ENCODE measurements at places on chromosomes 6 and 20.

GRCh38 chr6:166834049-166834448, 122.3 kb downstream of the RNASET2 start:
- DNase-seq: no peak

DNA sequence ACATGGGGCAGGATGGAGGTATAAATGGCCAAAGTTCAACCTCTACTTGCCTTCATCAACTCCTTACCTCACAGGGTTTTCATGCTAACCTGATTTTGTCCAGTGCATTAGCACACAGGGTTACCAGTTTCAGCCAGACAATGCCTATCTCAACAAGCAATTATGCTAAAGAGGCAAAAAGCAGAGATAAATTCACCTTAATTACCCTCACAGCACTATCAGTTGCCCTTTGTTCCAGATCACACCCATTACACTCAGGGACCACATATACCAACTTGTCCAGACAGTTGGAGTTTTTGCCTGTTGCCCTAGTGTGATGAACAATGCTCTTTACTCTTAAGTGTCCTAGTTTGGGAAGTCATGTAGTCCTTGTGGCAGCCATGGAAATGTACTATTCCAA, 174.5 kb upstream of the MOCS1 start:
- DNase-seq: no peak

DNA sequence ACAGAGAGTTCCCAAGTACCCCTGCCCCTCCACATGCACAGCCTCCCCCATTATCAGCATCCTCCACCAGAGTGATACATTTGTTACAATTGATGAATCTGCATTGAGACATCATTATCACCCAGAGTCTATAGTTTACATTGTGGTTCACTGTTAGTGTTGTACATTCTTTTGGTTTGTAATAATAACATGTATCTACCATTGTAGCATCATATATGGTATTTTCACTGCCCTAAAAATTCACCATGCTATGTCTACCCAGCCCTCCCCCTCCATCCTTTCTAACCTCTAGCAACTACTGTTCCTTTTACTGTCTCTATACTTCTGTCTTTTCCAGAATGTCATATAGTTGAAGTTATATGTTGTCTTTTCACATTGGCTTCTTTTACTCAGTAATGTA, 273.9 kb upstream of the RNF217 start:
- no peak for DNase-seq

DNA sequence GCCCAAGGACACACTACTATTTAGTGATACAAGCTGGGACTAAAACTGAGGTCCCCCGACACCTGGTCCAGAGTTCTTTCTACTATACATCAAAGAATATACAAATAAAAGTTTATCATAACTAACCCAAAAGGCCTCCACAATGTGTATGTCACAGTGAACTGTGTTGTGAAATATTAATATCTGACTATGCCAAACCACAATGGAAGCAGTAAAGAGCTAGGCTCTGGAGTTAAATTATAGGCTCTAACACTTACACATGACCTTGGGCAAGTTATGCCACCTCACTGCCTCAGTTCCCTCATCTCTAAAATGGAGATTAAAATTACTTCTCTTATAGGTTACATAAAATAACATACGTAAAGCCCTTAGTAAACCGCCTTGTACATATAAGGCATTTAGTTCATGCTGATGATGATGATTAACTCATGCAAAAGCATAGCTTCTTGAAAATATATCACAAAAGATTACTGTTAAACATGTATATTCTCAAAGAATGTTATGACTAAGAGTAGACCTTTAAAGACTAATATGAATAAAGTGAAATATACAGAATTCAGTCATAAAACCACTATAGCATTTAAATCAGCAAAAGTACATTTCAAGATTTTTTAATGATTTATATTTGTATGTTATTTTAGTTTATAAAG, 5.7 kb downstream of the SUPT3H start:
- no peak for DNase-seq

- DNase-seq: no peak
Observed at GRCh38 chr6:51626391-51626790, 461.0 kb downstream of the PKHD1 start.

GRCh38 chr6:35260591-35261570, 1.3 kb downstream of the ZNF76 start:
- no peak for DNase-seq

DNA sequence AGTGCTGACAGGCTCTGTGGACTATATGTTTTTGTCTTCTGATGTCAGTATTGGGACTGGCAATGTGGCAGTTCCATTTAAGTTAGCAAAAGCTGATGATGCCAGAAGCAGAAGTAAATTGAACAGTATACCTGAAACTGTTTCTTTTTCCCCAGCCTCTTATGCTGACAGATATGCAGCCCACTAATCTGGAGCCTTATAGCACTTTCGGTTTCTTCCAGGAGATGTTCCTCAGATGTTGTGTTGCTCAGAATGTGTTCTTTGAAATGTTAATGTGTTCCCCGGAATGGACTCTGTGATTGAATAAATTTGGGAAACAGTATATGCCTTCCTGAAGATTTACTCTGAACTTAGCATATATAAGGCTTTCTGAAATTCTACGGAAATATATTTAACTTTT, 80.7 kb upstream of the MRAP2 start:
- no peak for DNase-seq

DNA sequence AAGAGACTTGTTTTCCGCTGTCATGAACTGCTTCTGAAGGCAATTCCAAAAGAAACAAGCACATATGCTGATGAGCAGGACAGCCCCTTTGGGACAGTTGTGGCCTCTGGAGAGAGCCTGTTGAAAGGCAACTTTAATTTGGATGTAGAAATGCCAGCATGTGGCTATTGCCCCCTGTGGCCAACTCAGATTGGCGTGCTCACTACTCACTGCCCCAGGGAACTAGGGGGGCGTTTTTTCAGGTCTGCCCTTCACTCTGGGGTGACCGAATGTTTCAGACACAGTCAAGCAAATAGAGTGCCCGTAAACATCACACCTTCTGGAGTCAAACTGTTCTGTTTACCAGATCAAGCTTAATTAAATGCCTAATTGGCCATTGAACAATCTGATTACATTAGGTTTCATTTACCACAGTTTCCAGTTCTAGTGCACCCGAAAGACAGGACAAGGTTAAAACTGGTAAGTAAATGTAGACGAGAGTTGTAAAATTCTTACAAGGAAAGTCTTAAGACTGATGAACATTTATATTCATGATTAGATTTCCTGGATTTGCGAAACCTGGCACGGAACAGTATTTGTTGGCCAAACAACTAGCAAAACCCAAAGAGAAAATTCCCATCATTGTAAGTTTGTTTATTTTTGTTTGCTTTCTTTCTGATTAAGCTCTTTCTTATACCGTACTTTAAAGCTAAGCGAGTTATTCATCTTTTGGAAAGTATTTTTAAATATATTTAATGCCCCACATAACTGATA, 75.9 kb upstream of the SYNJ2 start:
- no peak for DNase-seq

Measured in NCI-H1105 (cell line).